ENCODE measurements at places on chromosomes 2 and 18.

- DNase-seq: no peak
These were observed 66.4 kb upstream of the EPAS1 start for GRCh38 chr2:46230677-46231425.

DNA sequence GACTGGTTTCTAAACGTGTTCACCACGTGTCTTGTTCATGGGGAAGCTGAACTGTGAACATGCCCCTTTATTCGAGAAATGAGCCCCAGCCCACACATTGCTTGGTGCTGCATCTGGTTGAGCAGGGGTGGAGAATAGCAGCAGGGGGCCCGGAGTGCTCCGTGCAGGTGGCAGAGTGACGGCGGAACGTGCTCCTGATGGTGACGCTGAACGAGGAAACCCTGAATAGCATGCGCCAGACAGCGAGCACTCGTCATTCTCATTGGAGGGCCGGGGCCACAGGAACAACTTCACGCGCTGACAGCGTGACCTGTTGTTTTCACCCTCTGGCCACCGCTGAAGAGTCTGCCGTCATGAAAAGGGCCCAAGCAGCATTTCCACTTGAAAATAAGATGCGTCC is 125.8 kb upstream of the TPO start:
- no peak for DNase-seq

- no peak for DNase-seq
These were observed 68.3 kb downstream of the TMEFF2 start for GRCh38 chr2:192126426-192126825.

DNA sequence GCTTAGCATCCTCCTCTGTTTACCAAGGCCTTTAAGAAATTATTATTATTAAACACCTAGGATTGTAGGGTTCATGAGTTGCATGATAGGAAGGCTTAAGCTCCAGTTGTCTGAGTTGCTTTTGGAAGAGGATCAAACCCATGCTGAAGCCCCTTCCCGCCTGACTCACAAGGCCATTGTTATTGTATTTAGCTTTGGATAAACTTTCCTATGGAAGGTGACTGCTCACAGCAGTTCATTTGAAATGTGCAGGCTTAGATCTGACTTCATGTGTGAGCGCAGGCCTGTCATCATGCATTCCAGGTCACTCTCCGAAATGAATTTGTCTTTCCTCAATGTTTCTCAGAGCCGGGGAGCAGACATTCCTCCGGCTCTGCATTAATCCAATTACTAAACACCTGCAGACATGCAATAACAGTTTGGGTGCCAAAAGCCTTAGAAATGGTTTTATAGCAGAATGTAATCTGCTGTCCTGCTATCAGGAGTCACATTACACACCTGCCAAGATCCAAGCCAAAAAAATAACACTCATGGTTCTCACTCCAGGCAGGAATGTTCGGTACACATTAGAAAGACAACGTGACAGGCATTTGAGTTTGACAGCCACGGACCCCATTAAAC is 119.9 kb downstream of the OSR1 start:
- DNase-seq: no peak

DNA sequence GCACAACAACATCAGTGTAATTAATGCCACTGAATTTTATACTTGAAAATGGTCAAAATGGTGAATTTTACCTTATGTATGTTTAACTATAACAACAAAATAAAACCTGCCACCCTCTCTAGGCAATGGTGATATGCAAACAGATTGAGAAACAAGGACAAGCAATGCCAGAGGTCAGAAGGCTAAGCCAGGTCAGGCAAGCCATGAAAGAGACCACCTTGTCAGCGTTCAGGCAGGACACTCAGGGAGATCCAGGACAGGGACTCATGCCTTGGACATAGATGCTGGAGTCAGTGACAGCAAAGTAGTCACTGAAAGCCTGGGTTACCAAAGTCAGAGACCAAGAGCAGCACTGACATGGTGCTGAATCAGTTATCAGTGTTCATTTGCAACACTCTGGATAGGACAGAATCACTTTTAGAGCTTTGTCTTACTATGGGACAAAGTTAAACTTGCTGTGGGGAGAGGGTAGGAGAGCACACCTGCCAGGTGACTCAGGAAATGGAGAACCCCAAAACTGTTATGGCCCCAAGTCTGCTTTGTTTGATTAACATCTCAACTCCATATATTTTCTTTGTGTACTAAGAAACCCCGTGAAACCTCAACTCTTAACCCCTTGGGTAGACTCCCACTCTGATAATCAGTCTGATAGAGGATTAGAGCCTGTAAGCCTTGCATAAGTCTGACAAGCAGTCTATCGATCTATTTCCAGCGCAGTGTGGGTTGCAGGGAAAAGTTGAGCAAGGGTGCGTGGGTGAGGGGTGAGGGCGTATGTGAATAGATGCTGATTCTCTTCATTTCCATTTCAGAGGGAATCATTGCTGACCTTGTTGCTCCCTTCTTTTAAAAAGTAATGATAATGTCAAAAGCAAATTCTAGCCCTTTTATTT is 48.7 kb upstream of the ZNF385B start:
- DNase-seq: no peak

DNA sequence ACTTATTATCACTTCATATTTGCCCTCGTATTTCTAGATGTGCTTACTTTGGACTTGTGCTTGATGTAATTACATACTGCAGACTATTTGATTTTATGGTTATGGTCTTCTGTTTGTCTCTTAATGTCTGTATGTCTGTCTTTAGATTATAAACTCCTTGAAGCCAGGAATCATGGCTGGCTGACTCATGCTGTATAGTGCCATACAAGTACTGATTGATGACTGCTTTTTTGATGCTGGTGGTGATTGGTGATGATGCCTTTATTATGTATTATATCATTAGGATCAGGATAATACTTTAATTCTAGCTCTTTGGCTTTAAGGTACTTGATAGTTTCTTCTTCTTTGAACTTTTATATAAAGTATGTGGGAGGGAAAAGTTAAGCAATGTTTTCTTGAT is 17.3 kb downstream of the SMCHD1 start:
- DNase-seq: no peak

- DNase-seq: no peak
These were observed 203.4 kb upstream of the ID2 start for GRCh38 chr2:8478471-8478793.

- no peak for DNase-seq
These were observed 10.1 kb upstream of the SANBR start for GRCh38 chr2:61055557-61055956.

DNA sequence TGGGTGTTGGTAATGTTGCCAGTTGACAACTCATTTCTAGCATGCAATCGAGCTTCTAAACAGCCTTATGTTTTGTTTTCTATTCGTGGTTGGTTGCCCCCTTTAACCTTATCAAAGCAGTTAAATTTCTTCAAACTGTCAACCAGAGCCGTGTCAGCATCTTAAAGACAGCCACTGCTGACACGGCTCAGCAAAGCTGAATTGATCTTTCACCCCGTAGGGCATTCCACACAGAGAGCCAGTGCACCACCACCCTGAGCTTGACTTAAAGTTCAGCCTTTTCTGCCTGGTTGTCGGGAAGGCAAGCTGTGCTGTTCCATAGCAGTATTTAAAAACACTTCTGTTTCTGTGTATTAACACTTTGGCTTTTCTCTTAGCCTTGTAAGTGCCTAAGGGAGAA is 355.0 kb upstream of the CHST9 start:
- DNase-seq: no peak

GRCh38 chr2:131682122-131682944 is 154.6 kb downstream of the CCDC74A start:
- DNase-seq: peak; percentile 28

DNA sequence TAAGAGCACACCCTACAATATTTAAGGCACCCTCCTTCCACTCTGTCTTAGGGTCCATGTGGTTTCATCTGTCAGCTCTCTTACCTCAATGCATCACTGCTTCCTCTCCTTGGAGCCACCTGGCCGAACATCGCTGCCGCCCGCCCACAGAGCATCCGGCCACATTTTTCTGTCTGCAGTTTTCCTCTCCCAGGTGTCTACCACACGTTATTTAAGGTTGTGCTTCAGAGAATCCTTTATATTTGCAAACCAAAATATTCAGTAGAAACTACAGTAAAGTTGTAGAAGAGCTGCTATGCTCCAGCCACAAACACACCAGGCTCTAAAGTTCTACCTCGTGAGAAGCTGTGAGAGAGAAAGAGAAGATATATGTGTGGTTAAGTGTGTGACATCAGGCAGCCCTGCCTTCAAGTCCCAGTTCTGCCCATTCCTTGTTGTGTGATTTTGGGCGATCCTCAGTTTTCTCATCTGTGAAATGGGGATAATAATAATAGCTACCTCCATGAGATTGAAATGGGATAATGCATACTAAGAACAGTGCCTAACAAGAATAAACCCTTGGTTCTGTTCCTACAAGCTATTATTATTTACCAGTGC is 4.9 kb upstream of the STK17B start:
- peak; percentile 73 for DNase-seq
